ENCODE measurements at places on chromosomes 6 and 20. TPM values are rescaled to one million over a fixed set of nuclear protein-coding genes. Genes with fewer than 3 reads are reported as not detected.

GRCh38 chr6:23245572-23245971 lies 676.2 kb downstream of the HDGFL1 start:
- H3K36me3 ChIP-seq, result no peaks in the 10 kb centered on the region
- no peak overlapping the region for H3K27ac ChIP-seq
- no peak for DNase-seq
- no peak overlapping the region for H3K4me3 ChIP-seq
- no peaks in the 10 kb centered on the region for H3K27me3 ChIP-seq
- no peaks in the 10 kb centered on the region for H3K4me1 ChIP-seq

NOL4L gene
- 15.8 TPM for total RNA-seq

BHLHE23 gene
- total RNA-seq, result not detected

DNA sequence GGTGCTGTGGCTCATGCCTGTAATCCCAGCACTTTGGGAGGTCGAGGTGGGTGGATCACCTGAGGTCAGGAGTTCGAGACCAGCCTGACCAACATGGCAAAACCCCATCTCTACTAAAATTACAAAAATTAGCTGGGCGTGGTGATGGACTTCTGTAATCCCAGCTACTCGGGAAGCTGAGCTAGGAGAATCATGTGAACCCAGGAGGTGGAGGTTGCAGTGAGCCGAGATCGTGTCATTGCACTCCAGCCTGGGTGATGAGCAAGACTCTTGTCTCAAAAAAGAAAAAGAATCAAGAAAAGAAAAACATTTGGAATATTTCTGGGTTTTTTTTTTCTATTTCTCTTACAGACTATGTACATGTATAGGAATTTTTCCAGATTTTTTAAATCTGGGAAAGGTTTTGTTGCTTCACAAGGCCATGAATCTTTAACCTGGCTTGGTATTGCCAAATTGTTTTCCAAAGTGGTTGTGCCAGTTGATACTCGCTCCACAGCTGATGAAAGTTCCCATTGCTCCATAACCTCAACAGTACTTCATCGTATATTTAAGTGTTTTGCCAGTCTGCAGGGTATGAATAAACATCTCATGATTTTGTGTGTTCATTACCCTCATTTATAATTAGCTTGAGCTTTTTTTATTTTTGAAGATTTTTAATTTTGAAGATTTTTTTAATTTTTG lies 33.5 kb downstream of the RNF217 start:
- no peak overlapping the region for H3K27ac ChIP-seq
- H3K4me1 ChIP-seq, result no peaks in the 10 kb centered on the region
- no peak for DNase-seq
- no peaks in the 10 kb centered on the region for H3K27me3 ChIP-seq
- H3K4me3 ChIP-seq, result no peak overlapping the region

IRAK1BP1 gene
- total RNA-seq, result 3.1 TPM

GRCh38 chr6:87346700-87347099 lies 2.1 kb downstream of the C6orf163 start:
- H3K36me3 ChIP-seq, result no peaks in the 10 kb centered on the region
- no peaks in the 10 kb centered on the region for H3K27me3 ChIP-seq
- no peaks in the 10 kb centered on the region for H3K4me1 ChIP-seq

TINAG gene
- not detected for total RNA-seq

- H3K36me3 ChIP-seq, result peaks cover 21% of the 10 kb centered on the region
- no peak overlapping the region for H3K27ac ChIP-seq
- no peak overlapping the region for H3K4me3 ChIP-seq
These were observed 55.6 kb downstream of the ZNF831 start for GRCh38 chr20:59219211-59219610.

DNA sequence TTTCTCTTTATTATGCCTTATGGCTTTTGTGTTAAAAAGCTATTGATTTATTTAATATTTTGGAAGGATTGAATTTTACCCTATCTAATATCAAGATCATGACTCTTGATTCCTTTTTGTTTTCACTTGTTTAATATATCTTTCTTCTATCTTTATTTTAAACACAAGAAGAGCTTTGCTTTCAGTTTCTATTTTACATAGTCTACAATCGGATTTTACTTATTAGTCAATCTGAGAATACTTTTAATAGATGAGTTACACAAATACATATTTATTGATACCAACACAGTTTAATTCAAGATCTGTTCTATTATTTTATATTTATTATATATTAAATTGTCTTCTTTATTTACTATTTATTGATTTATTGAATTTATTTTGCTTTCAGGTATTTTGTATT lies 218.8 kb downstream of the ESR1 start:
- no peak for DNase-seq
- no peaks in the 10 kb centered on the region for H3K4me1 ChIP-seq
- no peaks in the 10 kb centered on the region for H3K36me3 ChIP-seq
- H3K27me3 ChIP-seq, result no peaks in the 10 kb centered on the region
- no peak overlapping the region for H3K4me3 ChIP-seq
- no peak overlapping the region for H3K27ac ChIP-seq
